ENCODE measurements at places on chromosomes 16 and 17.

DNA sequence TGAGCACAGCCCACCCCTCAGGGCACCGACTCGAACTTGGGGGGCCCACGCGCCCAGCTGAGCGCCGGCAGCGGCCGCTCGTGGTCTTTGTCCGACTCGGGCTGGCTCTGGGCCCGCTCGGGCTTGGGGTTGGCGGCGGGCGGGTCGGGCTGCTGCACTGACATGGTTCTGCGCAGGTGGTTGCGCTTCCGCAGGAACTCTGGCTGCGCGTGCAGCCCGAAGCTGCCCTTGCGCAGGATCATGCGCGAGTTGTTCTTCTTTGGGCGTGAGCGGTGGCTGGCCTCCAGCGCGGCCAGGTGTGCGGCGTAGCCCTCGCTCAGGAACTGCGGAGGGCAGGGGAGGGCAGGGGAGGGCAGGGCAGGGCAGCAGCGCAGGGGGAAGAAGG is 11.1 kb downstream of the PIMREG start:
- DNase-seq: no peak

DNA sequence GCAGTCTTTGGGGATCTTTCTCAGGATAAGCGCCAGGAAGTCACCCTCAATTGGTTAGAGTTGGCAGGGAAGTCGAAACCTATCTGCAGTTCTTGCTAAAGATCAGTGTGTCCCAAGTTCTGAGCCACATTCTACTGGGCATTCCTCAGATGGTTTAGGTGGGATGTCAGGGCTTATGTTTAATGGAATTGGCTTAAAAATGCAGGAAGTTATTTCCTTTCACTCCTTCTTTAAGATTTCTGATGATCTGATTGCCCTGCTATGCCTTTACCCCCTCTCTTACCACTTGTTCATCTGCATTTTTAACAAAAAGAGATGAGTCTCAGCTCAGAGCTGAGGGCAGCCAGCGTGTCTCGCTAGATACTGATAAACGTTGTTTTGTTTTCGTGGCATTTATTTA is 30.8 kb downstream of the FOXL1 start:
- DNase-seq: peak; percentile 76

GRCh38 chr16:22843122-22843521 is 29.2 kb downstream of the HS3ST2 start:
- DNase-seq: no peak

GRCh38 chr16:29315046-29315445 is 91.5 kb downstream of the NPIPB11 start:
- no peak for DNase-seq

DNA sequence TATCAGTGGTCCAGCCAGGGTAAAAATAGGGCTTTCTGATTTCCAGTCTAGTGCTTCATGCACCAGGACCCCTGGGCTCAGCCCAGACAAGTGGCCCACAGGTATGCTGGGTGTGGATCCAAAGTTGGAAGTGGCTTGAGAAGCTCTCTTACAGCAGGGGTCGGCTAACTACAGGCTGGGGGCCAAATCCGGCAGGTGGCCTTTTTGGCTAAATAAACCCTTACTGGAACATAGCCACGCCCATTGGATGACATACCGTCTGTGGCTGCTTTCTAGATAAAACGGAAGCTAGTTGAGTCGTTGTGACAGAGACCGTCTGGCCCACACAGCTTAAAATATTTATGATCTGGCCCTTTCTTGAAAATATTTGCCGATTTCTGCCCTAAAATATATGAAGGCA is 119.0 kb upstream of the CDC42EP4 start:
- DNase-seq: no peak

GRCh38 chr16:30621765-30622164 is 11.6 kb upstream of the ZNF689 start:
- DNase-seq: no peak

GRCh38 chr17:66474258-66474657 is 171.8 kb downstream of the PRKCA start:
- DNase-seq: no peak

- no peak for DNase-seq
Measured at GRCh38 chr17:27268394-27269085, 25.4 kb upstream of the WSB1 start.

DNA sequence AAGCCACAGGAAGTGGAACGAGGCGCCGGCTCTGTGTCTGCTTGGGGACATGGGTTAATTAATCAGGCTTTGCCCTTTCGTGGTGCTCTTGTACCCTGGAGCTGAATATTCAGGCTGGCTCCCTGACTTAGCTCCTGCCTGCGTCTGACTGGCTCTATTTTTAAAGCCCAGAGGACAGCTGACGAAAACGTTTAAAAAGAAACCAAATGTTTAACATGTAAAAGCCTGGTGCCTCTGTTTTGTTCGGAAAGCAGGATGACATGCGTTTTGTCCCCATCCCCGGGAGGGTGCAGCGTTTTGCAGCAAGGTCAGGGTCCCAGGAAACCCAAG is 61.1 kb downstream of the NT5M start:
- no peak for DNase-seq

DNA sequence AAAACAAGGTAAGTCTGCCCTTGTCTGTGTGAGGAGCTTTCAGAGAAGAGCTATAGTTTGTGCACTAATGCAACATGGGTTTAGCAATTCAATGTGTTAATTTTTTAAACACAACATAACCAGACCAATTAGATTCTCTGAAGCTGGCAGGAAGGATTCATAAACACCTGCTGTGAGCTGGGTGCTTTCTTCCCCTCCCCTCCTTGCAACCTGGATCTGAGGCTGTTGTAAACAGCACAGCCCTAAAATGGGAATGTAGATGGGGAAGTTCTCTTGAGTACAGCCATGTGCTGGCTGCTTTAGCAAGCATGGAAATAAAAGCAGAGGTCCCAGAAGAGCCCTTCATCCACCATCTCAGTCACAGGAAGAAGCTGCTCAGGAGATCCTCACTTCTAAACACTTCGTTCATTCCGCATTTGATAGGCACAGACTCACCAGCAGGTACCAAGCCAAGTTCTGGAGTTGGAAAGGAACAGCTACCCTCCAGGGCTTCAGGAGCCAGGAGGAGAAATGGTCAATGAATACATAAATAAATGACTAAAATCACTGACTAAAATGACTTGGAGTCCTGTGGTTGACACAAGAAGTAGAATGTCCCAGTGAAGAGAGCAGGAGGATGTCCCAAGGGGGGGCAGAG is 21.7 kb downstream of the AXIN2 start:
- DNase-seq: no peak

Measured in SW 1271 (cell line).